IPS DF 19.7 (cell line): ENCODE measurements at places on chromosomes 13 and 19.

DNA sequence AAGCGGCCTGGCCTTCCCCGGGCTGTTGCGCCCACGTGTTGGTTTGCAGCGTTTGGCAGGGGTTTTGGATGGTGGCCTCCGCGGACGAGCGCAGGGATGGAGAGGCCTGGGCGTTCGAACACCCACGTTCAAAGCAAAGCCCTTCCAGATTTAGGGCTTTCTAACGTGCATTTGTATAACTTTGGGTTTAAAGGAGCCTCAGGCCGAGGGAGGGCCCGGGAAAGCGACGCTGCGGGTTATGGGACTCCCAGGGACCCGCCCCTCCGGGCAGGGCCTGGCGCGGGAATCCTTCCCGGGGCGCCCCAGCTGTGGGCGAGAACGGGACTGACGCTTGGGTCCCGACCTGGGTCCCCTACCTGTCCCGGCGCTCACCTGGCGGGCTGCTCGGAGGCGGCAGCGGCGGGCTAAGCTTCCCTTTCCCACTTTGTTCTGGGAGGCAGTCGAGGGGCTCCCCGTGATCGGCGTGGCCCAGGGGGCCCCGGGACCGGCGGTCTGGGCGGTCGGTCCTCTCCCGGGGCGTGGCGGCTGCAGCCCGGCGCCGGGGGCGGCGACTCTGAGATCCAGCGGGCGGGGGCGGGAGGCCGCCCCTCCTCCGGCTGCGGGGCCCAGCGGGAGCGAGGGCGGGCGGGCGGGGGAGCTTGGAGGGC is at the start of gene FBXO17:
TSS of gene FBXO17 (minus strand) at position 529 of the 647 bp plus-strand sequence. CDS start 25,423 bp downstream, outside the sequence.
- no peak for DNase-seq

DNA sequence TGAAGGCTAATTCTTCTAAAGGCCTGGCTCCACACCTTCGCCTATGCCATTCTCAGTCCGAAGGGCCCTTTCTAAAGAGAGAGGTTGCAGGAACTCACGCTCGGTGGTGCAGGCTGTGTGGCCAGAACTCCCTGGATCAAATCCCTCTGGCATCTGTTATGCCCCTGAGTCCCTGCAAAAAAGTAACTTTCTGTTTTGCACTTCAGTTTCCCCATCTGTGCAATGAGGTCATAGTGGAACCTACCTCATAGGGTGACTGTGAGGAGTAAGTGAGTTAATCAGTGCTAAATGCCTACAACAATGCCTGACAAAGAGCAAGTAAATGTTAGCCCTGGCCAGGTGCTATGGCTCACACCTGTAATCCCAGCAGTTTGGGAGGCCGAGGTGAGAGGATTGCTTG is 7.3 kb downstream of the IGSF23 start:
- no peak for DNase-seq

GRCh38 chr19:11924886-11925650 is at the start of gene ZNF700:
Gene ZNF700 (plus strand): TSS chr19:11925107. CDS start chr19:11925211, 104 bp downstream.
- peak; percentile 84 for DNase-seq

DNA sequence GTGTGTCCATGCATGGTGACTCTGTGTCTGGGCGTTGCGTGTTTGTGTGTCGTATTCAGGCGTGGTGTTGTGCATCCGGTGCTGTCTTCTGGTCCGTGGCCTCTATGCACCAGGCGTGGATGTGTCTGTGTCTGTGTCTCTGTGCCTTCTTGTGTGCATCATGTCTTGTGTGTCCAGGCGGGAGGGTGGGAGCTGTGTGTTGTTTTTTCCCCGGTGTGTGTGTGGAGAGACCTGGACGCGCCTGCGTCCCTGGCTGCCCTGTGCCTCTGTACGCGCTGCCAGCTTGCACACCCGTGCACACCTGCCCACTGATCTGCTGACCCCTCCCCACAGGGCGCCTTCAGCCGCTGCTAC is 1.1 kb downstream of the PLK5 start:
- DNase-seq, result no peak

- no peak for DNase-seq
Observed at GRCh38 chr13:31331068-31331467, 131.3 kb downstream of the B3GLCT start.

DNA sequence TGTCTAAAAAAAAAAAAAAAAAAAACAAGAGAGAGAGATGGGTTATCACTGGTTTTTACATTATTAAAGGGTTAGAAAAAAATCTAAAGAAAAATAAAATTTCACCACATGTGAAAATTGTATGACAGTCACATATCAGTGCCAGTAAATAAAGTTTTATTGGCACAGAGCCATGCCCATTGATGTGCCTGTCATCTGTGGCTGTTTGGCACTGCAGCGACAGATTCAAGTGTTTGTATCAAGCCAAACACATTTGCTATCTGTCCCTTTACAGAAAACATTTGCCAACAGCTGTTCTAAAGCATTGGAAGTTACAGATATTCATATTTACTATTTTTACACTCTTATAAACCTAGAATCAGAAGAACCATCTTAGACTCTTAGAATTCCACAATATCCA is 16.3 kb downstream of the FCHO1 start:
- DNase-seq, result no peak

- DNase-seq, result no peak
Observed at GRCh38 chr13:40208517-40208916, 457.9 kb downstream of the FOXO1 start.

GRCh38 chr13:113280126-113280525 is 16.9 kb upstream of the LAMP1 start:
- no peak for DNase-seq

- DNase-seq, result no peak
Observed at GRCh38 chr13:99255271-99255670, 2.9 kb downstream of the GPR18 start.

DNA sequence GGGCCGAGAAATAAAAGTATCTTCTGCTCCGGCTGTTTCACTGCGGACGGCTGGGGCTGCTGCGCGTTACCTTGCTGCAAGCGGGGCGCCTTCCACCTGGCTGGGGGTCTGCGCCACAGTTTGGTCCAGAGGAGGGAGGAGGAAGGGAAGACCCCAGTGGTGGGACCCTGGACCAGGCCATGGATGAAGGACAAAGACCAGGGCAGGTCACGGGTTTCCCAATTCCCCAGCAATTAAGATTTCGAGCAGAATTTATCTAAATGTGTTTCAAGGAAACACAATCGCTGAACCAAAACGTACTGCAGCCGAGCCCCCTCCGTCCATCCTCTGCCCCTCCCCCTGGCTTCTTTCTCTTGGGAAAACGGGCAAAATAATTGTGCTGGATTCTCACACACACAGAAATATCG is 2.9 kb downstream of the SOX1 start:
- DNase-seq, result no peak

- DNase-seq, result no peak
Observed at GRCh38 chr13:50387051-50387581, 371.9 kb downstream of the KCNRG start.

DNA sequence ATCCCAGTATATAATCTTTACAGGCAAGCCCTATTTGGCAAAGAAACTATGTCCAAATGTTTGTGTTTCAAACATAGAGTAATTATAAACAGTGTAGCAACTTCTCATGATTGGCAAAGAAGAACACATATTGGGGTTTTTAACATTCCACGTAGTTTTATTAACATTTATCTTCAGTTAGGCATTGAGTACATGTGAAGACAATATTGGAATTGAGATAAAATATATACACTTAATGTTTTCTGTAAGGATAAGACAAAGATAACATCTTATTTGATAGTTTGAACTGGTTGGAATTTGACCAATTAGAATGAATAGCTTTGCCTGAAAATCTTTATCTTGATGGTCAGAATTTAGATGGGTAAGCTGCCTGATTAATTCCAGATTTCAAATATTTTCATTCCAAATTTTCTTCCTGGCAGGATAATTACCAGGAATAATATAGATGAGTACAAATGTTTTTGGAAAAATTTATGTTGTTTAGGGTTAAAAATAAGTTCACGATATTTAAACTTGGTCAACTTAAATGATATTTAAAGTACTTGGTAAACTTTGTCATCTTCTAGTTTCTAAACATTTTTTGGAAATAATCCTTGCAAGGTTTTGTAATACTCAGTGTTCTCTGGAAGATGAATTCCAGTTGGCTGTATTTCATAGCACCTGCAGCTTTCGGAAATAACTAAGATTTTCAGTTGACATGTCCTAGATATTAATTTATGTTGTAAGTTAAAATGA is 536.5 kb upstream of the SPRY2 start:
- DNase-seq, result no peak

DNA sequence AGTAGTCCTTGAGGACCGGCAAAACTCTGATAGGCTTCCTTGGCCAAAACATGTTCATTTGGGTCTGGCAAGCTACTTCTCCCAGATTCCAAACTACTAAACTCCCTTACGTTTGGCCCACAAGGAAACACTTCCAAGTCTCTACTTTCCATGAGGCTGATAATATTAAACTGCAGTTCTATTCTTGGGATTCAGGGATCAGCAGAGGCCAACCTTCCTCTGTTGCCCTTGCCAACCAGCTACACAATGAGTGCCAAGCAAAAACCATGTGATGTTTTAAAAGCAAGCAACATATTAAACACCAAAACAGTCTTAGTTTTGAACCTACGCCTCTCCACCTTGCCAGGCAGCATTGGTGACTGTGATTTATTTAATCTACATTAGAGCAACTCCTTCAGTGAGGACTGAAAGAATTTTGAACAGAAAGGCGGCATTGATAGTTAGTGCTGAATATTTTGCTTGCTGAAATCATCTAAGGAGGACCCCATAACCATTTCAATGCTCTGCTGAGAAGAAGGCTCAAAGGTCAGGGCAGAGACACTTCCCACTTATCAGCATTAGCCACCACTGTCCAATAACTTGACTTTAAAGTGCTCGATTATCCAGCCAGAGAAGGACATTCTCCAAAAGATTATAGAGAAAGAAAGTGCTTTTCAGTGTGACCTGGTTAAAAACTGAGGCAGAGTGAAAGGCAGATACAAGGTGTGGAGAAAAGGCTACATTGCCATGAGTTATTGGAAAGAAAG is 287.1 kb downstream of the TBC1D4 start:
- DNase-seq, result no peak
